ENCODE measurements at places on chromosomes 7 and 10.

DNA sequence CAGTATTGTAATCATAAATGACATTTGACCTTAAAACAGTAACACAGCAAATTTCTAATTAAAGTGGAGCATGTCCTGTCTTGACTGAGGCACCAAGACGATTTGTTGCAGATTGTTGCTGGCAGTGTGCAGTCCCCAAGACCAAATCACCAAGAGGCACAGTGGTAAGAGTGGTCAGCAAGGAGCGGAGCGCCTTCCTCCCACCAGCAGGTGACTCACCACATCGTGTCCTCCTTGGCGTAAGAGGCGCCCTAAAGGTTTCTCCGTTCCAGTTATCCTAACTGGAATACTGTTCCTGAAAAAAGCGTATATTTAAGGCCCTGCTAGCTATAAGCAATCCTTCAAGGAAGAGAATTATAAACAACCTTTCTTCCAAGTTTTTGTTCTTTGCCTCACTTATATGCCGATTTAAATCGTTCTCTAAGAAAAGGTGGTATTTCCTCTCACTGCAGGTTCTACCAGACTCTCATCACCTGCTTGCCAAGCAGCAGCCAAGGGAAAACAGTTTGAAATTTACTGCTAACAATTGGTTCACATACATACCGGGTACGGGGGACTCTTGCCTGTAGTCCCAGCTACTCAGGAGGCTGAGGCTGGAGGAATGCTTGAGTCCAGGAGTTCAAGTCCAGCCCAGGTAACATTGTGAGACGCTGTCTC, 10.7 kb upstream of the REPIN1 start:
- DNase-seq = no peak

DNA sequence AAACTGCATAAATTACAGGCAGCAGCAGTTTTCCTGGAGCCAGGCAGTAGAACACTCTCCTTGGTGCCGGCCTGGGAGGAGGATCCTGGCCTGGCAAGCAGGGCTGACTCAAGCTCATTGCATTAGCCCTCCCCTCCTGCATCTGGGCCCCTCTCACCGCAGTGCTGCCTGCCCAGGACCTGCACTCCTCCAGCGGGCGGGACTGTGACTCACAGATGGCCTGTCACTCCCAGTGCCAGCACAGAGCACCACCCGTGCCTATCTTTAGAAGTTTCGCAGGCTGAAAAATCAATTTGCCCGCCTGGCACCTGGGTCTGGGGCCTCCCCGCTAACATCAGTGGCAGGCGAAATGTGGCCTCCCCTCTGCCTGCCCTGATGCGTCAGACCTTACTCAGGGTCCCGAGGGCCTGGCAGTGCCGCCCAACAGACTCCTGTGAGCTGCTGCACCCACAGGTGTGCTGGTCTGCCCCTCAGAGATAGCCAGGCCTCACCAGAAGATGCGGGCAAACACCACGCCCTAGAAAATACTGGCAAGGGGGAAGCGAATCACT, 123.8 kb downstream of the KCNMA1 start:
- peak; percentile 89 for DNase-seq

GRCh38 chr7:5428478-5429252, 5.0 kb upstream of the TNRC18 start:
- peak; percentile 73 for DNase-seq

GRCh38 chr10:83760142-83760541, 379.2 kb upstream of the GHITM start:
- no peak for DNase-seq

GRCh38 chr10:121525251-121526134, 72.8 kb downstream of the FGFR2 start:
- DNase-seq = no peak

DNA sequence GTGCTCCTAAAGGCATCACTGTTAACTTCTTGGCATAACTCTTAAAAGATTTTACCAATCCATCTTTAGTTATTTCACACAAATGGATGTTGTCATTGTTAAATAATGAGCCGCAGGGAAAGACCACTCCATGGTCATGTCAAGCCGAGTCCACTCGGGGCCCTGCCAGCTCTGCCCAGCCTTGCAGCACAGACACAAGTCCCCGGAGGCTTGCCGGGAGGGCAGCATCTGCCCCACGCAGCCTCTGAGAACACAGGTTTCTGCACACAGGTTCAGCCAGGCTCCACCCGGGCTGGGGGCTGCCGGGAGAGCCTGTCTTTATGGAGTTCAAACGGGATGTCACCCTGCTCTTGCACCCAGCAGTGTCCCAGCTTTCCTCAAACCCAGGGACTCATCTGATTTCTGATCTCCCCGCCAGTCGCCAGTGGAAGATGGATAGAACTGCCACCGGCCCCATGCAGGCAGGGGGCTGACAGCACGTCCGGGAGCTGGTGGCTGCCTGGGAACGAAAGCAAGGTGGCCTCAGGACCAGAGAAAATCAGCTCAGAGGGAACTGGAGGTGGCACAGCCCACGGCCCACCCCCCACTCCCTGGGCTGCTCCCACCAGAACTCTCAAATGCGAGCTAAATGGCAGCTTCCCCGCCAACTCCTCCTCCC, 156.2 kb downstream of the TCERG1L start:
- DNase-seq = no peak

GRCh38 chr7:41538810-41539724, 163.8 kb downstream of the INHBA start:
- DNase-seq = no peak

DNA sequence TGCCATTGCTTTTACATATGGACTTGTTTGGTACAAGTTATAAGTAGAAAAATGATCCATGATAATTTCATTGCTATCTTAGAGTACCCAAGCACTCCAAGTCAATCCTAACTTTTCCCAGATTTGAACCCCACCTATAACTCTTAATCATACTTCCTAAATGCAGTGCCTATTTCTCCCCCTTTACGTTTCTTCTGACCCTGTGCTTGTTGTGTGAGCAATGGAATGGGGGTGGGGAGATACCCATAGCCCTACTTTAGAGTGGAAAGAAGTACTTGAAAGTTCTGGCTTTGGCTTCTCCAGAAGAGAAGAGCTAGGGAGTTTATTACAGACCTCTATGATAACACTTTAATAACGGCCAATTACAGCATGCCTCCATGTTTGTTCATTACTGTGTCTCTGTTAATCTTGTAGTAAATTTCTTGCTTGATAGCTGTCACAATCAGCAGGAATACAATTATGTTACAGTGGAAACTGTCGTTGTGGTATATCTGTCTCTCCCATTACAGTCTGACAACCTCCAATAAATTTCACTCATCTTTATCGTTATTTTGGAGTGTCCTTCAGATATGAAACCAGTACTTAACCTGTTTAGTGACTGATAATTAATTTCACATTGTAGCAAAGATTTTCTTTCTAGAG, 34.0 kb downstream of the CNPY1 start:
- DNase-seq = no peak

- no peak for DNase-seq
Measured at GRCh38 chr10:132113766-132114365, 48.1 kb downstream of the JAKMIP3 start.

DNA sequence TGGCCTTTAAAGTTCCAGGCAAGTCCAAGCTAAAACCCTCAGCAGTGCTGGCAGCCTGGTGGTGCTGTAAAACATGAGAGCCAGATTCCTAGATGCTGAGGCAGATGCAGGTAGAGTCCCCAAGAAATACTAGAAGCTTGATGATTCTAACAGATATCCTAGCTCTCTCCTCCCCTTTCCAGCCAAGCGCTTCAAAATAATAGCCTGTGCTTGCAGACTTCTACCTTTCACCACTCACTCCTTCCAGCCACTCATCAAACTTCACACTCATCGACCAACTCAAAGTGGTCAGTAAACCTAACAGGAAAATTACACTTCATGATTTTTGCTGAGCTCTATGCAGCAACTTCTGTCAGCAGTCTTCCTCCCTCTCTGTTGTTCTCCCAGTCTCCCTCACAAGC, 50.2 kb downstream of the LMBR1 start:
- DNase-seq = no peak

Measured in GM03348 (cell line).